ENCODE measurements at places on chromosomes 7 and 10.

- no peak for DNase-seq
These were observed at the start of gene CACNB2 for GRCh38 chr10:18140149-18140956. TSS of gene CACNB2 (plus strand) at chr10:18140424.

- DNase-seq = no peak
These were observed 1.3 kb downstream of the RAPGEF5 start for GRCh38 chr7:22355620-22356009.

DNA sequence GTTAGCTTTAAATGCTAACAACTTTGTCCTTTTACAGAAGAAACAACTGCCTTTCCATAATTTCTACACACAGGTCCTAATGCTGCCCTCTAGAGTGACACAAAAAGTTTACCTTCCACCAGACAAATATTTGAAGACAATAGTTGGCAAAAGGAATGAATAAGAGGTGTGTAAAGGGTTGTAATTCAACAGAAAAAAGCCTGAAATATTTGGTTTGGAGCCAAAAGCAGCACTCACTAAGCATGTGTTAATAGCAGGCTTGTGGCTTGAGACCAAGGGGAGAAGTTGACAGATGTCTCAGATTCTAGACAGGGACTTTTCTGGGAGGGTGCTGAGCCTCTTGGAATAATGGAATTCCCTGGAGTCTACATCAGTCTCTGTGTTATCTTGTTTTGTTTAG is 156.2 kb upstream of the GALNT17 start:
- no peak for DNase-seq

- no peak for DNase-seq
These were observed 236.3 kb downstream of the BAMBI start for GRCh38 chr10:28913436-28914237.

GRCh38 chr7:112162142-112162766 is 43.9 kb downstream of the DOCK4 start:
- DNase-seq = no peak

GRCh38 chr7:41476460-41476803 is 226.5 kb downstream of the INHBA start:
- DNase-seq = no peak

DNA sequence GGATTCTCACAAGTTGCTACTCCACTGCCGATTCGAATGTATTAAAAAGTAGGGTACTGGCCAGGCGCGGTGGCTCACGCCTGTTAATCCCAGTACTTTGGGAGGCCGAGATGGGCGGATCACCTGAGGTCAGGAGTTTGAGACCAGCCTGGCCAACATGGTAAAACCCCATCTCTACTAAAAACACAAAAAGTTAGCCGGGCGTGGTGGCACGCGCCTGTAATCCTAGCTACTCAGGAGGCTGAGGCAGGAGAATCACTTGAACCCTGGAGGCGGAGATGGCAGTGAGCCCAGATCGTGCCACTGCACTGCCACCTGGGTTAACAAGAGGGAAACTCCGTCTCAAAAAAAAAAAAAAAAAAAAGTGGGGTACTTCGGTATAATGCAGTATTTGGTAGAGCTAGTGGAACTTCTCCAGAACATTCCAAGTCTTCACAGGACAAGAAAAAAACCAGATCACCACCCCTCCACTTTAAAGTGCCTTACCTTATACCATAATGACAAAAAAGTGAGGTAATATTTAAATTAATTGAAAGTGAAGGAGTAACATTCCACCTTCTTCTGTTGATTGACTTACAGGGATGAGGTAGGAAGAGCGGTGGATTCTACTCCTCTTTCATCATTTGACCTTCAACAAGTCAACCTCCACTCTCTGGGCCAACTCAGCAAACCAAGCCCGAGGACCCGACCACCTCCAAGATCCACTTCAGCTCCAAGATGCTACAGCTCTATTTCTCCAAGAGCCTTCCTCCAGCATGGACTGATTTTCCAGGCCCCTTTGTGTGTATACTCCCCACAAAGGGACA is 2.0 kb downstream of the BAZ1B start:
- no peak for DNase-seq

- no peak for DNase-seq
These were observed 313.1 kb upstream of the SMIM30 start for GRCh38 chr7:113431406-113431805.

GRCh38 chr7:41674505-41675023 is 28.3 kb downstream of the INHBA start:
- DNase-seq = no peak

DNA sequence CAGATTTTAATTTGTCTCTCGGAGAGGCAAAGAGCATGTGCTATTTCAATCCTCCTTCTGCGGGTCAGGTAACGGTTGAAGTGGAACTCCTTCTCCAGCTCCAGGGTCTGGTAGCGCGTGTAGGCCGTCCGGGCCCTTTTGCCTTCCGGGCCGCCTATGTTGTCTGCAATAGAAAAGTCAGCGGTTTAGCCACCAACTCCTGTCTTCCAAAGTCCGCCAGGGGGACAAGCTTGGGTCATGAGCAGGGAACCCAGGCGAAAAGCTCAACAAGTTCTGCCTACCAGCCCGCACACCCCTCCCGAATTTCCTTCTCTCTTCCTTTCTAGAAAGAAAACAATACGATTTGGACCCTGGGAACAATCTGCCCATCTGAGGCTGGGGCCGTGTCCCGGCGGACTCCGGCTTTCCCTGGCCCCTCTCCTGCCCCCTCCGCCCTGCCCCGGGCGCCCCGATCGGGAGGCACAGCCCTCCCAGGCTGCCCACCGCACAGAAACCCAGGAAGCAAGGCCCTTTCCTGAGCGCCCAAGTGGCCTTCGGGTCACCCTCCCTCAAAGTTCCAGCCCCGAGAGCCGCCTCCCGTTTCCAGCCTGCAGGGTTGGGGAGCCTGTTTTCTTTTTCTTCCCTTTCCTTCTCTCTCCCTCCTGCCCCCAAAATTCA is 1.4 kb downstream of the HOXA5 start:
- no peak for DNase-seq

DNA sequence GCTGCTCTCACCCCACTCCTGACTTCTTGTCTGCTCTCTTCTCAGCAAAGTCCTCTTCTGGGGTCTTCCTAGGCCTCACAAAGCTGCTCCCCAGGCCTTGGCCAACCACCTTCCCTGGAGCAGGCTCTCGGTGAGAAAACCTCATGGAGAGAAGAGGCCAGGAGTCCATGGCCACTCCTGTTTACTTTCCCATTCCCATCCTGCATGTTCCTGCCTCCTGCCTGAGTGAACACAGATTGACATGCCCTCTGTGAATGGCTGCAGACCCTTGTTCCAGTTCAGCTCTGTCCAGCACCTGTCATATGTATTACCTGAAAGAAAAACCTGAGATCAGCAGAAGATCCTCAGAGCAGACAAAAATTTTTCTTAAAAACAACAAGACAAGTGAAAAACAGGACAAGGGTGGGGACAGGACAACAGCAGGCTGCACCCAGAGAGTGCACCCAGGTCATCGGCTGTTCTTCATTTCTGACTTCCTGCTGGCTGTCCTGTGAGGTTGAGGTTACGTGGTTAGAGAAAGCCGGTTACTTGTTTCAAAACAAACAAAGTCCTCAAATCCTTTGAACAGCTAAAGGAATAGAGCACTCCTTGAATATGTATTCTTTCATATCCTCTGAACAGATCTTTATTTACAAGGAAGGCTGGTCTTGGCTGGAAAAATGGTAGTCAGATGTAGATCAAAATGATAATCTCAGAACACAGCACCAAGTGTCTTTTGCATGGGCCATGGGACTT is 34.0 kb upstream of the DLD start:
- DNase-seq = no peak

DNA sequence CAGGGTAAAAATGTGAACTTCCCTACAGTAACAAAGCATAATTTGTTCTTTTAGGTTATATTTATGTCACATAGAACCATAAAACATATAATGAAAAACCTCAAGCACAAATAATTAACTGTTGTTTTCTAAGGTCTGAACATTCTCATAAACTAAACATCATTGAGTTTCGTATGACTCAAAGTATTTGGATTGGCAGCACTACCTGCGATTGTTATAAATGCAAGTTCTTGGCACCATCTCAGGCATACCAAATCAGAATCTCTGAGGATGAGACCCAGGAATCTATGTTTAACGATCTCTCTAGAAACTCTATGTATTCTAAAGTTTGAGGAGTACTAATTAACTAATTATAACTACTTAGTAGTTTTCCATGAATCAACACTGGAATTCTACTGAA is 22.5 kb downstream of the ORC5 start:
- no peak for DNase-seq

GRCh38 chr10:73858013-73858708 is 16.2 kb downstream of the CAMK2G start:
- no peak for DNase-seq

GRCh38 chr7:64867863-64868440 is 35.1 kb upstream of the ZNF273 start:
- DNase-seq = no peak

GRCh38 chr7:139972029-139972428 is 90.7 kb downstream of the PARP12 start:
- no peak for DNase-seq

GRCh38 chr7:130152493-130153210 is 52.6 kb downstream of the TMEM209 start:
- DNase-seq = no peak

DNA sequence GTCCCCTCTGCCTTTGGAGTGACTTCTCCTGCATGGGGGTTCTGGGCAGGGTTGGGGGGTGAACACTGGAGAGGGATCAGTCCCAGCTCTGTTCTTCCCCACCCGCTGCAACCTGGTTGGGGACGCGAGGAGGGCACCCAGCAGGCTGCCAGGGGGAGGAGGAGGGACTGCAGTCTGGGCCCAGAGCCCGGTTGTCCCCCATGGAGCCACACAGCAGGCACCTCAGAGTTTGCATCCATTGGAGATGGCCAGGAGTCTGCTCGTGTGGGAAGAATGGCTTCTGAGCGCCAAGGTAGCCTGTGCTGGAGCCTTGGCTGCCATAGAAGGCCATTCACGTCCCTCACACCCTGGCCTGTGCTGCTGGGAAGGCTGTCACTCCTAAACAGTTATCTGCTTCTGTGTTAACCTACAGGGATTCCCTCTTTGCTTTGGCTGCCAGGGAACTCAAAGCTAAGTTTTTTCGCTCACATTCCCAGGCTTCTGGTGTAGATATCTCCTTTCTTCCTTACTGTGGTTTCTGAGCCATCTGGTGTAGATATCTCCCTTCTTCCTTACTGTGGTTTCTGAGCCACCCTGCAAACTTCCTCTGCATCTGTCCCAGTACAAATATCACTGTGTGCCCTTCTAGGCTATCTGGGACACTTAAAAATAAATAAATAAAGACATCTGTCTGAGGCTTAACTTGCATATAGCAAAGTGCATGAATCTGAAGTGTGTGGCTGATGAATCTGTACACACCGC is 133.7 kb downstream of the LHPP start:
- no peak for DNase-seq

- DNase-seq = no peak
These were observed 619.6 kb downstream of the PARD3 start for GRCh38 chr10:34195364-34196057.

- no peak for DNase-seq
These were observed 17.5 kb upstream of the ANLN start for GRCh38 chr7:36372156-36372555.

GRCh38 chr7:16347066-16347826 is 74.1 kb downstream of the CRPPA start:
- DNase-seq = no peak

- DNase-seq = no peak
These were observed 8.2 kb downstream of the YME1L1 start for GRCh38 chr10:27145937-27146336.

DNA sequence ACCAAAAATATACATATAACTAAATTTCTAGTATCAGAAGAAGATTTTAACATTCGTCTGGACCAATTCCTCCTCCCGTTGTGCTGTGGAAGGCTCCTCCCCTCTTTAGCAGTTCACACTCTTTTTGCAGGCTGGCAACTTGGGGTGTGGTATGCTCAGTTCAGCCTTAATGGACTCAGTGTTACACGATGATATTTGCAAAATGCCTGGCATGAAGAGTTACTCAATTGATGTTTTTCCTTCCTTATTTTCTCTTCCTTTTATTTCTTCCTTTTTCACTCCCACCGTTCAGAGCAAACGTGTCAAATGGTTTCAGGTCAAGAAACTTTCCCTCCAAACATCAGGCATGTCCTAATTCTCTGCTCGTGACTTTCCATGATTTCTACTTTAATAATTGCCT is 248.3 kb downstream of the PHF14 start:
- no peak for DNase-seq

DNA sequence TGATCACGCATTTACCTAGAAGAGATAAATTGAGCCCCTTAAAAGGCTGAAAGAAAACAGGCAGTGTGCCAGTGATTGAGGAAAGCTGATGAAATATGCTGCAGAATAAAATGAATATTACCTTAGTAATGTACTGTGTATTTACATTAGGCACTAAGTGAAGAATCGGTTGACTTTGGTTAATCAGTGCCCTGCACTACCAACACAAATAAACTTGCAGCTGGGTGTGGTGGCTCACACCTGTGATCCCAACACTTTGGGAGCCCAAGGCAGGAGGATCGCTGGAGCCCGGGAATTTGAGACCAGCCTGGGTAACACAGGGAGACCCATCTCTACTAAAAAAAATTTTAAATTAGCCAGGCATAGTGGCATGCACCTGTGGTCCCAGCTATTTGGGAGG is 148.3 kb upstream of the TCF7L2 start:
- no peak for DNase-seq

DNA sequence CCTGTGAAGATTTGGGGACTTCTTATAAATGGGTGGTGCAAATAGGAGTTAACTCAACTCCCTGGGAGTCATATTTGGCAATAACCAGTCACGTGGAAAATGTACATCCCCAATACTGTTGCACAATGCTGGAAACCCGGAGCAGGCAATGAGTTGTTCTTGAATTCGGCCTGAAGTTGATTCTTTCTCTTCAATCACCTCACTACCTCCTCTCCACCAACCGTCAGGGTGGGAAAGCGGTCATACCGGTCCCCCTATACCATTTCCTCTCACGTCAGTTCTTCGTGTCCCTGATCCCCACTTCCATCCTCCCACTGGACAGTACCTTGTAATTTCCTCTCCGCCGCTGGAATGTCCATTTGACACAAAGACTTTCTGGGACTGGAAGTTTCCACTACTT is 2.8 kb downstream of the GIMAP5 start:
- DNase-seq = no peak

DNA sequence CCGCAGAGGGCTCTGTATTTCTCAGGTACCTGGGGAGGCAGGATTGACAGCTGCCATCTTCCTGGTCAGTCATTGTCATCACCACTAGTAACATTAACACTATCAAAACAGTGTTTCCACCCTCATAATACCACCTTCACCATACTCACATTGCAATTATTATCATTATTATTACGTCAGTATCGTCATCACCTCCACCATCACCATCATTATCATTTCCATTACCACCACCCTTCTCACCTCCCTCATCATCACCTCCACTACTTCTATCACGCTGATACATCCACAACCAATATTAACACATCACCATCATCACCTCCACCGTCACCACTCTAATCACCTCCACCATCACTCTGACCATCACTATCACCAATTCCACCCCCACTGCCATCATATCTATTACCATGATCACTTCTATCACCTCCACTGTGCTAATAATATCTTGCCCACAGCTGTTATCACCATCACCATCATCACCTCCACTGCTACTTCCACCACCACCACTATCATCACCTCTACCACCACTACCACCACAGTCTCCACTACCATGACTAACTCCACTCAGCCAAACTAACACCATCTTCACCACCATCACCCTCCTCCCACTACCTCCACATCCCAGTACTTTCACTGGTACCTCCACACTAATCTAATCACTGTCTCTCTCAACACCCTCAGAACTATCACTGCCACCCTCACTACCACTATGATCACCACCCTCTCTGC is 196.4 kb downstream of the RPS24 start:
- DNase-seq = no peak

Measured in stimulated activated CD8-positive, alpha-beta memory T cell treated with anti-CD3 and anti-CD28 coated beads, Interleukin-7, amount 100 ng/mL, for 4 hours (primary cell).